ENCODE measurements at places on chromosomes 7 and 10.
A peak's percentile ranks its signal among the peaks of the same experiment; 100 is the strongest.

DNA sequence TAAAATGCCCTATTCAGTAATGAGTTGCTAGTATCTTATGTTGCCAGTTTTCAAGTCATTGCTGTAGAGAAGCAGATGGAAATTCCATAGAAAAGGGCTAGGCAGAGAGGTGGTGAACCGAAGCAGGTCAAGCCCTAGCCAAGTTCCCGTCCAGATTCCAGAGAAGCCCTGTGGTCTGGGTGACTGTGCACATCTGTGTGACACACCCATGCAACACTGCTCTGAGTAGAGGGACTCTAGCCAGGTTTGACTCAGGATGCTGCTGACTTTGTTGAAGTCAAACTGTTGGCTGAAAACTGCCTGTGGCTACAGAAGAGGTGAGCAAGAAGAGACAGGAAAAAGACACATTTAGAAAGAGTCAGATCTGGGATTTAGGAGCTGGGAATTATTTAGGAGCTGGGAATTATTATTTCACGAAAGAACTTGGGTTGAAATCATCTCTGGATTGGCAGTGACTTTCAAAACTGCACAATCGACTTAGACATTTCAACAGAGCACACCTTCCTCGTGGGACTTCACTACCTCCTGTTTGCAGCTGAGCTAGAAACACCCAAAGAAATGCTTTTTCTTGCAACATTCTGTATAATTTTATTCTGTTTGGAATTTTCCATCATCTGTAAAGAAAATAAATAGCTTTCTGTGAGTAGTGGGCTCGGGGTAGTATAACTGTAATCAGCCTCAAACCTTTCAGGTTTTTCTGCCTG is 149.1 kb upstream of the PRKCQ start:
- no peak for DNase-seq

GRCh38 chr7:157856873-157857577 is 520.2 kb downstream of the DNAJB6 start:
- no peak for DNase-seq

- no peak for DNase-seq
Measured at GRCh38 chr10:100977436-100977835, 8.1 kb downstream of the SEMA4G start.

GRCh38 chr7:51010534-51010933 is 227.8 kb upstream of the GRB10 start:
- no peak for DNase-seq

- no peak for DNase-seq
Measured at GRCh38 chr10:69766161-69766910, 35.4 kb upstream of the COL13A1 start.

- DNase-seq, result no peak
Measured at GRCh38 chr10:93471110-93471651, 11.0 kb downstream of the MYOF start.

DNA sequence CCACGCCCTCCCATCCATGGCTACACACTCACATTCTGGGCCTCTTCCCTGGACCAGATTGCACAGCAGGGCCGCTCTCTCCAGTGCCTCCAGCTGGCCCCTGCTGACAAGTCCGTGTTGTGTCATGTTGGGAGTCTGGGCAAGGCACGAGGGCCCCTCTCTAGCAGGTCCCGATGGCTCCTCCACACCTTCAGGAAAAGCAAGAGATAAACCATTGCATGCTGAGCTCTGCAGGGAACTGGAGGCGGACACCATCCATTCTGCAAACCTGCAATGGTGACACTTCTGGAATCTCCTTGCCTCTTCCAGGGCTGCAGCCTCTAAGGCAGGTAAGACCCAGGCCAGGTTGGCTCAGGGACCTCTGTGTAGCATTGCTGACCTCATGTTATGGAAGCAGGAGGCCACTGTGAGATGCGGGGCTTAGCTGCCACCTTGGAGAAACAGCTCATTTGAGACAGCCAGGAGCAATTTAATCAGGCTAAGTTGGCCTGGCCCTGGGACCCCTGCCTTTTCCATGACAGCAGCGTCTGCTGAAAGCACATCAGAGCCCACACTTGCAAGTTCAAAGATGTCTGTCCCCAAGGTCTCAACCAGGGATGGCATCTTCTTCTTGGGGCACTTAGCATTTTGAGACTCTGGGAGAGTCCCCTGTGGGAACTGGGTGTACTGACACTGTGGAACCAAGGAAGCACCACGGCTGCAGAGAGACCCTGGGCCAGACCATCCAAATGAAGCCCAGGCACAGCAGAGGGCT is 34.2 kb upstream of the LEP start:
- DNase-seq, result no peak

GRCh38 chr7:154743206-154743605 is 259.7 kb downstream of the PAXIP1 start:
- DNase-seq, result no peak

- DNase-seq, result no peak
Measured at GRCh38 chr10:17479822-17480221, 25.4 kb upstream of the ST8SIA6 start.

- peak; percentile 40 for DNase-seq
Measured at GRCh38 chr10:79244841-79245504, 102.3 kb upstream of the PPIF start.

DNA sequence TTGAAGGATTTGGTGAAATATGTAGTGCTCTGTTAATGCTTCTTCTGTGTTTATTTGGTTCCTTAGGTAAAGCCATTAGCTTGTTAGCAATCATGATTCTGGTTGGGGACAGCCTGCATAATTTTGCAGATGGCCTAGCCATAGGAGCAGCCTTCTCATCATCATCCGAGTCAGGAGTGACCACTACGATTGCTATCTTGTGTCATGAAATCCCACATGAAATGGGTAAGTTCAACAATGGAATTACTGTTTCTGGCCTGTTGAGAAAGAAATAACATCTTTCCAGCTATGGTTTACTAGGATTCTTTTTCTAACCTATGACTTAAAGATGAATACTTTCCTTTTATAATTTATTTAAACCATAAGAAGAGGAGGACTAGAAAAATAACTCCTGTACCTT is 48.9 kb downstream of the SLC39A12 start:
- DNase-seq, result no peak

- no peak for DNase-seq
Measured at GRCh38 chr7:148927123-148928045, 43.3 kb upstream of the EZH2 start.

- DNase-seq, result no peak
Measured at GRCh38 chr10:92834986-92835385, 13.3 kb upstream of the EXOC6 start.

GRCh38 chr10:114953047-114953446 is 15.1 kb downstream of the TRUB1 start:
- DNase-seq, result no peak

DNA sequence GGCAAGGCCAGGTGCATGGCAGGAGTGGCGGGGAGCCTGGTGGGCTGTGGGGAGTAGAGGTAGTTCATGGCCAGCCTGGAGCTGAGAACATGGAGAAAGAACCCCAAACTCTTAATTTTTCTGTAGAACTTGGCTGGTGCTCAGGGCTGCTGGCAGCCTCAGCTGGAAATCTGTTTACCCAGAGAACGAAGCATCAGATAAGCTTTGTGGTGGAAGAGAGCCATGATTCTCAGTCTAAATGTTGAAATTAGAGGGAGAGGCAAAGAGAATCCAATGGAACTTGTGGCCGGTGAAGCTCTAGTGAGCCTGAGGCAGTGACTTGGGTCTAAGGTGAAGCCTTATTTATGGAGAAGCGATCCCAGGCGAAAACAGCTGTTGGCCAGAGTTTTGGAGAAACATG is 126.4 kb downstream of the CCDC3 start:
- DNase-seq, result no peak

DNA sequence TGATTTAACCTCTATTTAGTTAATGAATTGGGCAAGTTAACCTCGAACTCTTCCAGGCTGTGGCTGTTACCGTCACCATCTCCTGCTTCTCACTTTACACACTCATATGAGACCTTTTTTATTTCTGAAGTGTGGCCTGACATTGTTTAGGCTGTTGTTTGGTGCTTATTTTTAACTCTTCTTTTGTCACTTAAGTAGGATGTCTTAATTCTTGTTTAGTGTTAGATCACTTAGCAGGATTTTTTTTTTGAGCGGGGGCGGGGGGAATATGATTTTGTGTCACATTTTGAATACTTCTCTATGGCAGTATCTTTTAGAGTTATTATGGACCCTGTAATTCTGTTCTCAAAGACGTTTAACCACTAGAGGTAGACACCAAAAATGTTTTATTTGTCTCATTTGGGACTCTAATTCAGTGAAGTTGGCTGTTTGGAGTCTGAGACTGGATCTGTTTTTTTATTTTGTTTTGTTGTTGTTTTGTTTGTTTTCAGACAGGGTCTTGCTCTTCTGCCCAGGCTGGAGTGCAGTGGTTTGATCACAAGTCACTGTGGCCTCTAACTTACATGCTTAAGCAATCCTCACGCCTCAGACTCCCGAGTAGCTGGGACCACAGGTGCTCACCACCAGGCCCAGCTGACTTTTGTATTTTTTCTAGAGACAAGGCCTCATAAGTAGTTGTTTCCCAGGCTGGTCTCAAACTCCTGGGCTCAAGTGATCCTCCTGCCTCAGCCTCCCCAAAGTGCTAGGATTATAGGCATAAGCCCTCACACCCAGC is 73.5 kb downstream of the CUX1 start:
- no peak for DNase-seq

DNA sequence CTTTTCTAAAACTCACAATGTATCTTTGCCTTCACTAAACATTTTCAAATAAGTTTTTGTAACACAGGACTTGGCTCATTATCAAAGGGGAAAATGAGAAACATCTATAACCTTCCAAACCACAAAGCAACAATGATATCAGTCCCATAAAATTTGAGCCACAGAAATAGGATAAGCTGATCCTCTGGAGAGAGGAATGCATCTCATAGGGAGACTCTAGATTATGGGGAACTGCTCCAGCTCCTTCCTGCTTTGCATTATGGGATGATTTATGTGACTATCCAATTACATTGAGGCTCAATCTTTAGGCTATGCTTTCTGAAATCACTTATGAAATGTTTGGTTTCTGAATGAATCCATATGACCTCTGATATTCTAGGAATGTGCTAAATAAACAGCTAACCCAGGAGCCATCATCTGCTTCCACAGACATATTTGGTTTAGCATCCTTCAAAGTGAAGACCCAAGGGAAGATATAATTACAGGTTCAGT is 70.4 kb downstream of the CUBN start:
- no peak for DNase-seq

- no peak for DNase-seq
Measured at GRCh38 chr10:43230909-43231522, 35.8 kb downstream of the RASGEF1A start.

DNA sequence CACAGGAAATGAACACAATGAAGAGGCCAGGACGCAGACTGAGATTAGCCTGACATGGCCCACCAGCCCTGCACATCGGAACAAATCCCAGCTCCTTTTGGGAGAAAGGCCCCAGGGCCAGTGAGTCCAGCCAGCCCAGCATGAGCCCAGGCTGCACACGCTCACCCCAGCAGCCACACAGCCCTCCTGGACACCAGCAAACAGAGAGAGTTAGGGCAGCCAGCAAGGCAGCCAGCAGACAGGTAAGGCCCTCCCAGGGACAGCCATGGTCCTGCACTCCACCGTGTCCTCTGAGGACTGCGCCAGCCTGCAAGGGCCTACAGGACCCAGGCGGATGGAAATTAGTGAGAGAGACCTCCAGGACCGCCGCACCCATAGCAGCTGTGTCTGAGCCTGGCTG is 8.1 kb upstream of the GRID1 start:
- no peak for DNase-seq

DNA sequence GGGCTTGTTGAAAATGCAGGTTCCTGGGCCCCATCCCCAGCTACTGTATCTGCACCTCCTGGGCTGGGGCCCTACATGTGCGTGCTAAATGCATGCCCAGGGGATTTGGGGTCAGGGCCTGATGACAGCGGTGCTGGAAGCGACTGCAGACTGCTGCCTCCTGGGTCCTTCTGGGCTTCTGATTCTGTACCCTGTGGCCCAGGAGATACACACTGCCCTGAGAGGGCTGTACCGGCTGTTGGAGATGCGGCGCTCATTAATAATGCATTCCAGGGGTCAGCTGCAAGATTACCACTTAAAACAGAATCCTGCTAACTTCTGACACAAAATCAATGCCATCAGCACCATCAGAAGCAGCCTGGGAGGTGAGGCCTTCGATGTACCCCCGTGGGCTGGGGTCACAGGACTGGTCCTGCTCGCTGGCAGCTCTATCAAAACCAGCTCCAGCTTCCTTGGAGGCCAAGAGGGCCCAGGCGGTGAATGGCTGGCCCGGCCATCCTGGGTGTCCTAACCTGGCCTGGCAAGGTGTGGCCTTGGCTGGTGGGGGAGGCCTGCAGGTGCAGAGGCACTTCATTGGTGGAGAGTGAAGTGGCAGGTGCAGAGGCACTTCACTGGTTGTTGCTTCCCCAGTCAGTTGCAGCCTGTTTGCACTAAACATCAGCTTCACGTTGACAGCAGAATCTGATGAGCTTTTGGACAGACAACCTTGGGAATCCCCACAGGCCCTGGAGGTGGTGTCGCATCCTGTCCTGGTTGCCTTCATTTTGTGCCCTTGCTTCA is 79.2 kb downstream of the GLRX3 start:
- no peak for DNase-seq

DNA sequence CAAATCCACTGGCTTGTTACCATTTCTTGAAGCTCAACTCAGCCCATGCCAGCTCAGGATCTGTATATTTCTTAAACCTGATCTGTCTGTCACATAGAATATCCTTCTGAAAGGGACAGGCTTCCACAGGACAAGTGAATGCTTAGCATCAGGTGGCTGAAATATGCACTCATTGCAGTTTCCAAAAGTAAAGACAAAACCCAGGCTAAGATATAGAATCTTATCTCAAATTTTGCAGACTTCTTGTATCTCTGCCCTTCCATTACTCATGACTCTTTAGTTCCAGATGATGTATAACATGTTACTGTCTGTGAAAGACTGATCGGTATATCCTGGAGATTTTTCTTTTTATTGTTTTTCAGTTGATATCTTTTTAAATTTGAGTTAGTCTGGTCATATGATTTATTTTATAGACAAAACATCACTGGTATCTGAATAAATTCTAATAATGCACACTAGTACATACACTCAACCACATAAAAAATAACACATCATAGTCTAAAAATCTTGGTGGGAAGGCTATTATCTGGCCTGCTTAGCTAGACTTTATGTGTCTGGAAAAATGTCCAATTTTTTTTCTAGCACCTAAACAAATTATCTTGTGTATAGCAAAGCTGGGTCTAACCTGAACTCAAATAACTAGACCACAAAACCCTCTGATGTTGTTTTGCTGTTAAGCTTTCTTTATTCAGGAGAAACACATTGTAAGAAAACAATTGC is 182.6 kb downstream of the ADAM12 start:
- no peak for DNase-seq

GRCh38 chr7:21383227-21384220 is 44.4 kb upstream of the SP4 start:
- DNase-seq, result no peak

GRCh38 chr7:80634505-80634904 is 3.9 kb upstream of the CD36 start:
- DNase-seq, result no peak

GRCh38 chr10:630581-631073 is 58.8 kb downstream of the DIP2C start:
- DNase-seq, result no peak

- no peak for DNase-seq
Measured at GRCh38 chr10:12690525-12691126, 310.9 kb downstream of the CCDC3 start.
